Activated CD8-positive, alpha-beta T cell treated with anti-CD3 and anti-CD28 coated beads for 36 hours (primary cell): ENCODE measurements at places on chromosomes 6 and 20. TPM values are rescaled to one million over a fixed set of nuclear protein-coding genes. Genes with fewer than 3 reads are reported as not detected.

RIOK1 gene
- 46.8 TPM for total RNA-seq

DDO gene
- not detected for total RNA-seq

SASH1 gene
- 0.04 TPM for total RNA-seq

DNAH8 gene
- not detected for total RNA-seq

TRIM10 gene
- total RNA-seq: not detected

DNAAF9 gene
- 1.7 TPM for total RNA-seq

TBX18 gene
- not detected for total RNA-seq

MARCKS gene
- total RNA-seq: 0.47 TPM

SPATS1 gene
- not detected for total RNA-seq

SNAP91 gene
- total RNA-seq: not detected

MLIP gene
- total RNA-seq: not detected

PROKR2 gene
- total RNA-seq: not detected

PGC gene
- total RNA-seq: not detected

EYA4 gene
- total RNA-seq: not detected

CYP39A1 gene
- not detected for total RNA-seq

C20orf141 gene
- total RNA-seq: not detected

IPCEF1 gene
- total RNA-seq: 23.6 TPM

CDH26 gene
- total RNA-seq: 1.7 TPM

NKAIN4 gene
- total RNA-seq: not detected

CCHCR1 gene
- 39.8 TPM for total RNA-seq

ELOVL2 gene
- not detected for total RNA-seq

TRPC4AP gene
- total RNA-seq: 38.2 TPM

FLOT1 gene
- 135 TPM for total RNA-seq

CCDC170 gene
- total RNA-seq: not detected

PLCB4 gene
- not detected for total RNA-seq

MLN gene
- total RNA-seq: not detected

GLP1R gene
- 0.81 TPM for total RNA-seq

CCN6 gene
- not detected for total RNA-seq

GPLD1 gene
- total RNA-seq: 0.72 TPM

VIP gene
- not detected for total RNA-seq

SLPI gene
- total RNA-seq: not detected

SYNDIG1 gene
- total RNA-seq: not detected

PPP1R11 gene
- total RNA-seq: 34.1 TPM

UBE2C gene
- total RNA-seq: 151 TPM

EYA2 gene
- total RNA-seq: not detected

TFAP2D gene
- not detected for total RNA-seq
